ENCODE measurements at places on chromosomes 12 and 14.

- DNase-seq = no peak
These were observed 163.5 kb downstream of the CFAP54 start for GRCh38 chr12:96652870-96653269.

- no peak for DNase-seq
These were observed 82.9 kb downstream of the SSPN start for GRCh38 chr12:26278266-26278665.

DNA sequence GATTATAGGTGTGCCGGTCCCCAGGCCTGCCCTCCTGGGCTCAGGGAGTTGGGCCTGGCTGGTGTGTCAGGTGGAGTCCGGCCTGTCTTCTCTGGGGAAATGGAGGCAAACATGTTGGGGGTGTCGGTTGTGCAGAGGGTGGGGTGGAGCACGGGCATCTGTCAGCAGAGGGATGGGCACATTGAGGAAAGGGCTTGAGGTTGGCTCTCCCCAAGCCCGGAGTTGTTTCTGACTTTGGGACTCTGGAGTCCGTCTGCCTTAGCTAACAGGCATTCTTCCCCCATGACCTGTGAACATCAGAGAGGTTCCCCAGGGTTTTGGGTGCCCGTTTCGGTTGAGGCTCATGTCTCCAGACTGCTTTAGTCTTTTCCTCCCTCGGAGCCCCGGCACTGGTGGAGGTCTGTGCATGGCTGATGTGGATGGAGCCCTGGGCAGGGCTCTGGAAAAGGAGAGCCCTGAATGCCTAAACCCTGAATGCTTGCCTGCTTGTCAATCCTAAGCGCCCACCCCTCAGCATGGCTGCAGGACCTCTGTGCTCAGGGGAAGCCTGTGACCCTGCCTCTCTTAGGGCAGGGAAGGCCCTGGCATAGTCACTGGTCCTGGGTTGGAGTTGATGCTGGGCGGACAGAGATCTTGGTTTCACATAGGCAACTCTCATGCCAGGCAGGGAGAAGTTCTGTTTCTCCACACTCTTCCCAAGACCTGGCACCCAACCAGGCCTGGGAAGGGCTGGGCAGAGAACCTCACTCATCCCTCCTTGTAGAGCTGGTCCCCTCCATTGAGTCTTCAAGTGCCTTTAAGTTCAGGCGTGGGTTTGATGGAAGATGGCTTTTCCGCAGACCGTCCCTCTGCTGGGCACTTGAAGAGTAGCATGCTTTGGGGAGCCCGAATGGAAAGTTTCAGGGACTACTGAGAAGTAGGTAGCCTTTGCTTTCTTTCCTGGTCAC, 12.9 kb downstream of the NYNRIN start:
- DNase-seq = no peak

DNA sequence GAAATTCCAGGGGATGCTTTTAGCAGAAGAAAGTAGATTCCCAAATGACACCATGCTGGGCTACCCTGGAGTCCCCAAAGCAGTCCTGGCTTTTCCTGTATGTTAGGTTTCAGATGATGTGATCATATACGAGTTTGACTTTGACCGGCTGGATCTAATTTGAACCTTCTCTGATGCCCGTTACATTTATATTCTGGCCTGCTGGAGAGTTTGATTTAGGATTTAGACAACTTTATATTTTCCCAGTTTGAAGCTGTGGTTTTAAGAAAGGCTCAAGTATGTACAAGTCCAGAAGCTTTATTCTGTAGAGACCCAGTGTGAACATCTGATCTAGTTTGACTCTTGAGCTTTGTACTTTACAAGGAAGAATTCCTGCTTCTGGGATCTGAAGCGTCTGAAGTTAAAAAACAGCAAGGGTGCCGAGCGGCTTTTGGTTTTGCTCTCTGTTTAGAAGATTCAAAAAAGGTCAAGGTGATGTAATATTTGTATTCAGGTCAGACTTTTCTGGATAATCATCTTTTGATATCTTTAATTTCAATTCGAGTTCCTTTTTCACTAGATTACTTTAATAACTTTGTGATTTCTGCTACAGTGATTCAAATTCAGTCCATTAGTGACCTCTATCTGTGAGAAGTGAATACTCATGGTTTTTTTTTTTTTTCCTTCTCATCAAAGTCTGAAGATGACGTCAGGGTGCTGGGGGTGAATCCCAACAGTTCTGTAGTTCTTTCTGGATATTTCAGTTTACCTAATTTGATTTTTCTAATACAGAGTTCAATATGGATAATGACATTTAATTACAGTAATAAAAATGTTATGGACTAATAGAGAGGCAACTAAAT, 6.3 kb downstream of the FLRT2 start:
- no peak for DNase-seq

DNA sequence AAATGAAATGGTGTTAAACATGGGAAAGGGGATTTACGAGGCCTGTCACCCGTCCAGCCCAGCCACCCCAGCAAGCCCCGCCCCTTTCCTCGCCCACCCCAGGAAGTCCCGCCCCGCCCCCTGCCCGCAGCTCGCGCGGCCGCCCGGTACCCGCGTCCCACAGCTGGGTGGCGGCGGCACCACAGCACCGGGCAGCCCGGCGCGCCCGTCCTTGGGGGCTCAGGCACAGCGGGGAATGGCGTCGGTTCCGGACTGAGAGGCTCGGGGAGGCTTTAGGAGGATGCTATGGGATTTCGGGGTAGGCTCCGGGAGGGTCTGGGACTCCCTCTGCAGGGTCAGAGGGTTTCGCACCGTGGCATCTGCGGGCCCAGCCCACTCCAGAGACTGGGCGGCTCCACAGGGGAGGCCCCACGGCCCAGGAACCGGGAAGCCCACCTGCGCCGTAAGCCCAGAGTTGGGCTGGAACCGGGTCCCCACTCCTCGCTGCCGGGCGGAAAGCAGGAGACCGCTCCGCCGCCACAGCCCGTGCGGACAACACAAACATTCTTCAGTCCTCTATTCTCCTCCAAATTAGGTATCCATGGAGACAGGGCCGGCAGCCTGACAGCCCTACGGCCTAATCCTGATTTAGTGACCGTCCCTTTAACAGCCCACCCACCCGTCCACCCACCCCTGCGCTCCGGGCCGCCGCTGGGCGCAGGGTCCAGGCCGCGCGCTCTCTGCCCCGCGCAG, 1.4 kb downstream of the FIGNL2 start:
- DNase-seq = no peak

DNA sequence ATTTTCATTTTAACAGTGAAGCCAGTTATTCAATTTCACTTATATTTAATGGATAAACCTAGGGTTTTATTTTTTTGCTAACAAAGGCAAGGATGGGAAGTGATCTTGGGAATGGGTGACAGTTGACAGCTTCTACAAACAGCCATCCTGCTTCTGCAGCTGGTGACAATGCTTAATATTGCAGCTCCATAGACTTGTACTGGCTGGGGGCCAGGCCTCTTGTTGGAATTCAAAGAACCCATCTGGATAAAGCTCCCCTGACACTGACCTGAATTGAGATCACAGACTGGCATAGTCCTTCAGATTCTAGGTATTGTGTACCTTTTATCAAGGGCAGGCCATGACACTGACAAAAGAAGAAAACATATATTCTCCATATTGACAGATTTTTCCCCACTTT, 664.6 kb upstream of the FOXG1 start:
- no peak for DNase-seq

Data from GM04503 (cell line).